LHCN-M2 (cell line): ENCODE measurements at places on chromosomes 3 and 15. TPM values are rescaled to one million over a fixed set of nuclear protein-coding genes. Genes with fewer than 3 reads are reported as not detected.

Gene GOLGA6D
- total RNA-seq, result not detected in 2 replicates

Gene SHQ1
- total RNA-seq, result 20.3 and 21.6 TPM in 2 replicates

Gene SNX22
- total RNA-seq, result 0.06 TPM in 1 of 2 replicates, not detected in the other

Gene PP2D1
- not detected in 2 replicates for total RNA-seq

Gene NMD3
- total RNA-seq, result 43.2 and 53.2 TPM in 2 replicates

DNA sequence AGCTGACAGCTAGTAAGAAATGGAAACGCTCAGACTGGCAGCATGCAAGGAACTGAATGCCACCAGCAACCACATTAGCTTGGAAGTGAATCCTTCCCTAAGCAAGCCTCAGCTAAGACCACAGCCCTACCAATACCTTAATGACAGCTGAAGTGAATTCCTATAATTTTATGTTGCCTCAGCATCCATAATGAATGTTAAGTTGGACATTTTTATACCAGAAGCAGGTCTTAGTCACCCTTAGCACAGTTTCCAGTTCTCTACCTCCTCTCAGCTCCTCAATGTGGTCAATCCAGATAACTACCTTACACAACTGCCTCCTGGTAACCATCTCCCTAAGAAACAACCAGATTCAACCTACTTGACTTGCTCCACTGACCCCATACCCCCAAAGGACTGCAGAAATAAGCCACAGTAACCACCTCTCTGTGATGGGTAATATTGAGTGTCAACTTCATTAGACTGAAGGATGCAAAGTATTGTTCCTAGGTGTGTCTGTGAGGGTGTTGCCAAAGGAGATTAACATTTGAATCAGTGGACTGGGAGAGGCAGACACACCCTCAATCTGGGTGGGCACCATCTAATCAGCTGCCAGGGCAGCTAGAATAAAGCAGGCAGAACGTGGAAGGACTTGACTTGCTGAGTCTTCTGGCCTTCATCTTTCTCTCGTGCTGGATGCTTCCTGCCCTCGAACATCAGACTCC is 33.5 kb downstream of the NEDD4 start:
- peak; percentile 11 for DNase-seq

DNA sequence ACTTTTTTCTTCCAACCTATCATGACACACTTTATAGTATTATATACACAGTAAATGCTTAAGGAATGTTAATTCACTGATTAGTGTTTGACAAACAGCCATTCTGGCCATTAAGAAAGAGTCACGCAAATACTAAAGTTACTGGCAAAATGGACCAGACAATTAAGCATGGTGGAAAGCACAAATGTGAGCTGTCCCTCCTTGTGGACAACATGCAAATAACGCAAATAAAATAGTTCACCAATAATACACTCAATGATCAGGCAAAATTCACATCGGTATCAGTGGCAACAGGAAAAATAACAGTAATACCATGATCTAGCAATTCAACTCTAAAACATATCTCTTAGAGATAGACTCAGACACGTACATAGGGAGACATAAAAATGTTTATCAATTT is 71.7 kb downstream of the NEDD4 start:
- no peak for DNase-seq

DNA sequence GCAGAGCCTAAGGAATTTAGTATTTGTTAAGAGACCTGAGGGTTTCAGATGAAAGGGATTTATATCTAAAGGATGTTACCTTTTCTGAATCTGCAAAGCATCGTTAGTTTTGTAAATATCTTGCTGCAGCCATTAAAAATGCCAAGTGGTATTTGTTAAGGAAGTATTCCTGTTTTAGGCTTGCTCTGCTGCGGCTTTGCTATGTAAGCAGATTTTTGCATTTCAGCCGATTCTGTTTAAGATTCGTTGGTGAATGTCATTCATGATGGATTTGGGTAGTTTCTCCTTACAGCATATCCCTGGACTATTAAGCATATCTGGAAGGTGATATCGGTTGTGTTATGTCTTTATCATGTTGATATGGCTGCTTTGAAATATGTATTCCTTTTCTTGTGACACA is 1.0 kb downstream of the USP8 start:
- DNase-seq, result no peak

- no peak for DNase-seq
Observed at GRCh38 chr3:64405211-64405835, 180.1 kb upstream of the PRICKLE2 start.

GRCh38 chr15:65630760-65631159 is 9.0 kb downstream of the SLC24A1 start:
- no peak for DNase-seq

DNA sequence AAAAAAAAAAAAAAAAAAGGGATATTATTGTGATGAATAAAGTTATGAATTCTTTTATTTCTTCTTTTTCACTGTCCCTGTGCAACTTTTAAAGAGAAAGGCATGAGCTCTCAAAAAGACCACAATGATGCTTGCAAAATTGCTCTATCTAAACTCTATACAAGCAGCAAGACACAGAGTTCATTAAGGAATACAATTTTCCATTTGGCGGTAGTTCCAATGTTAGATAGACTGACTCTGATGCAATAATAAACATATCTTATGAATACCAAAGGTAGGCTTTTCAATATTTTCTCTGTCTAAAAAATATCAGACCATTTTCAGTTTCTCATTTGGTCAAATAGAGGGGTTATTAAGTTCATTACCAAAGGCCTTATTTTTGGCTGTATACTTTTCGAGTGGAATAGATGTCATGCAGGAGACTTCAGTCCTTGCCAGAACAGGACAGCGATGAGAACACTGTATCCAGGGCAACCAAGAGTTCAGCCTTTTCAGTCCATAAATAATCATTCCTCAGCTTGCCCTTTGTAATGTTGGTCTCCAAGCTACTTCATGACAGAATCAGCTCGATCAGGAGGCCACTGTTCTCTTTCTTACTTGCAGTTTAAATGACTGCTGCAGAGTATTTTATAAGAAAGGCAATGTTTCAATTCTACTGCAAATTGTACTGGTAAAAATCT is 162.9 kb upstream of the FAM3D start:
- no peak for DNase-seq

- no peak for DNase-seq
Observed at GRCh38 chr3:56121716-56122115, 346.6 kb downstream of the ERC2 start.

GRCh38 chr3:143226678-143227291 is 107.2 kb downstream of the CHST2 start:
- DNase-seq, result no peak

DNA sequence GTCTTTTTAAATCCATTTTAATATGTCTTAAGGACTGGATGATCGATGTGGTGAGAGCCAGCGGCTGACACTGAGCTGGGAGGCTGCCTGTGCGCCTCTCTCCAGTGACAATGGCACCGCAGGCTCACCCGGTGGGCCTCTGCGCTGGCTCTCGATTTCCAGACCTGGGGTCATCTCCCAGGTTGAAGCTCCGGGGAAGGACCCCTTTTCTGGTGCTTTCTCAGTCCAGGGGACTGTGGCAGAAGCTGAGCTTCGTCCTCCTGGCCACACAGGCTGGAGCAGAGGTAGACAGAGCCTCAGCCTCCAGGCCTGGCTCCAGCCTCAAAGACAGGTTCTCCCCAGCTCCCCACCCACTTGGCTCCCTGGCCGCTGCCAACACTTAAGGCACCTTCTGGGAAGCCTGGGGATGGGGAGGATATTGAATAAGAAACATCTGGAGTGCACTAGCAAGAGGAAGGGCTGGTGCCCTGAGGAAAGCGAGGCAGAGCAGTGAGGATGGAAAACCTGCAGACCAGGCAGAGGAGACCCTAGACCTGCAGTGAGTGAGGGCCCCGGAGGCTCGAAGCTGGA is 154.2 kb upstream of the SMAD3 start:
- no peak for DNase-seq

DNA sequence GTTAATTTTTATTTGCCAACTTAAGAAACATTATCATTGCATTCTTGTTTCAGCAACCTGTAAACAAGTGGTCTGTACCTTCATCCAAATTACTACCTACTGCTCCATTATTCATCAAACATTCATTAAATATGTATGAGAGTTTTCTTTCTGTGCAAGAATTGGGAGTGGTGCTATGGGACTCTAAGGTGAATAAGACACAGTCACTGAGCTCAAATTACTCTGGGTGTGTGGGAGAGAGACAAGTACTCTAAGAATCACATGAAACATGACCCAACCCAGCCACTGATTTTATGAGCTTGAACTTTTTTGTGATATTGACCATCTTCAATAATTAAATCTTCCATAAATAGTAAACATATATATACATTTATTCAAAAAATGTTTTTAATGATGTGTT is 227.2 kb upstream of the TP63 start:
- DNase-seq, result no peak

DNA sequence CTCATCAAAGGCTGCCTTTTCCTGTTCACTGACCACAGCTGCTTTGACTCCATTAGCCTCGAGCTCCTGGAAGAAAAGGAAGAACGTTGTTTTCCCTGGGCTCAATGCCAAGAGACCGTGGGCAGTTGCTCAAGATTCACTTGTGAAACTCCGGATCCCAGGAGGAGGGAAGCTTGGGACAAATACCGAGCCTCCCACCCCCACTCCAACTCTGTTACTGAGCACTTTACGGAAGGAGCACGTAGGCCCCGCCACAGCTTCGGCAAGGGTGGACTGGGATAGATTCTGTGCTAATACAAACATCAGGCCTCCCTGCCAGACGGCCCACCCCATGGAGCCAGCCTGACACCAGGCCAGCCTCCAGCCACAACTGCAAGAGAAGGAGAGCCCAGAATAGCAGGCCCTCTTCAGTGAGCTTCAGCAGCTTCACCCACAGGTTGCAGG is 10.8 kb upstream of the FANCD2 start:
- peak; percentile 92 for DNase-seq

- DNase-seq, result no peak
Observed at GRCh38 chr3:72475258-72476138, 372.7 kb downstream of the SHQ1 start.

DNA sequence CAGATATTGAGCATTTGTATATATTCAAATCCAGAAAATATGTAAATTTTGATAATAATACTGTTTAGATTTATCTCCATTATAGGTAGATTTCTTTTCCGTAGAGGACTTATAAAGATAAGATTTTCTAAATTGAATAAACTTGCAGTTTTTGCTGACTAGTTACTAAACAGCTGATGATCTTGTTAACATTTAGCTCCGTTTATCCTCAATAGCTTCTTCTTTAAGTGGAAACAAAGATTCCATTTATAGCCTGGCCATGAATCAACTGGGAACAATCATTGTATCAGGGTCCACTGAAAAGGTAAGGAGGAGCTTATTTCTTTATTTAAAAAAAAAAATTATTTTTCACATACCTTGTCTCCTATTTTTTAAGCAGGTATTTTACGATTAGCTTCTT is 16.7 kb downstream of the WDR48 start:
- no peak for DNase-seq

DNA sequence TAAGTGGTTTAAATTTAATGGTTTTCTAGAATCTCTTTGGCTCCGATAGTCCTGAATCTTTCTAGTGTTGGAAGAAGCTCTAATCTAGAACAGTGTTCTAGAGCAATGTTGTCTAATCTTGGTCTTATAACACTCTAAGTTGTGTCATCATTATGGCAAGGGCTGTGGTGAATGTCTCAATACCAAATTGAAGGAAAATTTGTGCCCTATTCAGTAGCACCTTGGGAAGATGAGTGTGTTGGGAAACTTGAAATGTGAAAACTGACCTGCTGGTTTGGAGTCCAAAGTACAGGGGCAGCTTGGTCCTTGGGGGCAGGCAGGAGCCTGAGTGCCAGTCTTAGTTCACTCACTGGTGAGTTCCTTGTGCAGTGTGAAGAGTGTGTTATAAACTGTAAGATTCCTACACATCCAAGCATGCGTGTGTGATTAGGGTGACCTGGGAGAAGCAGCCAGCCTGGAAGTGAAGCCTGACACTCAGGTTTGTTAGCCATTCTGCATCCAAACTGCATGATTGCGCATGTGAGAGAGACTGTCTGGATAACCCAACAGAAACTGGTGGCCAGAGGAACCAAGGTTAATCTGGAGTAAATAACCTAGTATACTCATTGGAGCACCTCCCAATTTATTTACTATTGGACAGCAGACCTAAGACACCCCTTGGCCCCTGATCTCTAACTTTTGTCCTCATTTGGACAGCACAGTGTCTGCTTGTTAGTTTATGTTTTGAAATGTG is 14.6 kb downstream of the ZNF592 start:
- DNase-seq, result no peak

DNA sequence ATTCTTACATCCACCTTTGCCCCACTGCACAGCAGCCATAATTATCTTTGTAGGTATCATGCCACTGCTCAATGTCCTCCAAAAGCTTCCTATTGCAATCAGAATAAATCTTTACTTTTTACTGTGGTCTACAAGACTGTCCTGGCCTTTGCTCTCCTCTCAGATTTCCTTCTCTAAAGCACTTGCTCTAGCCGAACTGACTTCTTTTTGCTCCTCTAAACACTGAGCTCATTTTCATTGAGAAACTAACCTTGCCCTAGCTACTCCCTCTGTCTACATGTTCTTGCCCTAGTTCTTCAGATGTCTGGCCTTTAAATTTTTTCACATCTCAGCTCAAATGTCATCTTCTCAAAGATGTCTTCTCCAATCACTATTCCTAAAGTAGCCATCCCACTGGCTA is 342.8 kb downstream of the TBC1D5 start:
- no peak for DNase-seq
